GM06990 (cell line): ENCODE measurements at places on chromosomes 13 and 19.

GRCh38 chr13:42041011-42041683 lies 7.3 kb upstream of the DGKH start:
- DNase-seq = peak; percentile 77

DNA sequence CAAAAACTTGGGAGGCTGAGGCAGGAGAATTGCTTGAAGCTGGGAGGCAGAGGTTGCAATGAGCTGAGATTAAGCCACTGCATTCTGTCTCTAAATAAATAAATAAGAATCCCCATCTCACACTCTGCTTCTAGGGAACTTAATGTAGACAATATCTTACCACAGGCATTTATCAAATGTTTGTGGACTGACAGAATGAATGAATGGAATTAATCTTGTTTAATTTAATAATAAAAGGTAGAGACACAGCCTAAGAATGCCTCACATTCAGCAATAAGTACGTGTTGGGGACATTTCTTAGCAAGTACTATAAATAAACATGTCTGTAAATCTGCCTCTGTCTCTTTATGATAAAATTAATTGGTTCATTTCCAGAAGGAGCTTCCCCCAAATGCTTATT lies 36.2 kb upstream of the RBM26 start:
- DNase-seq = no peak

DNA sequence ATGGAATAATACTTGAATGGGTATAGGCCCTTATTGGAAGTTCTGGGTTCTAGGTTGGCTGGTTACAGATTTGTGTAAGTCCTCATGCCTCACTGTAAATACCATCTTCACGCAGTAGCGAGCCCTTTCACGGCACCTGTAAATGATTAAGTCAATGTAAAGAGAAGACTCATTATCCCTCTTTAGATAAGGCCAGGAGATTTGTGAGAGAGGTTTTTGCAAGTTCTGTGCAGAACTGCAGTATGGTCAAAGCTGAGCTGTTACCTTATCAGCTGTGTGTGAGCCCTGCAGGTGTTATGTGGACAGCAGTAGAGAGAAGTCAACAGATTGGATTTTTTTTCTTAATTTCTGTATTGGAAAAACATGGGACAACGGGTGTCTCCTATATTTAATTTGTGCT lies 141.6 kb downstream of the SHISA2 start:
- no peak for DNase-seq

DNA sequence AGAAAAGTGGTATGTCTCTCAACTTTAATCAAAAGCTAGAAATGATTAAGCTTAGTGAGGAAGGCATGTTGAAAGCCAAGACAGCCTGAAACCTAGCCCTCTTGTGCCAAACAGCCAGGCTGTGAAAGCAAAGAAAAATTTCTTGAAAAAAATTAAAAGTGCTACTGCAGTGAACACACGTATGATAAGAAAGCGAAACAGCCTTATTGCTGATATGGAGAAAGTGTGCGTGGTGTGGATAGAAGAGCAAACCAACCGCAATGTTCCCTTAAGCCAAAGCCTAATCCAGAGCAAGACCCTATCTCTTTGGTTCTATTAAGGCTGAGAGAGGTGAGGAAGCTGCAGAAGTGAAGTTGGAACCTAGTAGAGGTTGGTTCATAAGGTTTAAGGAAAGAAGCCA lies 96.4 kb downstream of the ZDHHC20 start:
- DNase-seq = no peak

DNA sequence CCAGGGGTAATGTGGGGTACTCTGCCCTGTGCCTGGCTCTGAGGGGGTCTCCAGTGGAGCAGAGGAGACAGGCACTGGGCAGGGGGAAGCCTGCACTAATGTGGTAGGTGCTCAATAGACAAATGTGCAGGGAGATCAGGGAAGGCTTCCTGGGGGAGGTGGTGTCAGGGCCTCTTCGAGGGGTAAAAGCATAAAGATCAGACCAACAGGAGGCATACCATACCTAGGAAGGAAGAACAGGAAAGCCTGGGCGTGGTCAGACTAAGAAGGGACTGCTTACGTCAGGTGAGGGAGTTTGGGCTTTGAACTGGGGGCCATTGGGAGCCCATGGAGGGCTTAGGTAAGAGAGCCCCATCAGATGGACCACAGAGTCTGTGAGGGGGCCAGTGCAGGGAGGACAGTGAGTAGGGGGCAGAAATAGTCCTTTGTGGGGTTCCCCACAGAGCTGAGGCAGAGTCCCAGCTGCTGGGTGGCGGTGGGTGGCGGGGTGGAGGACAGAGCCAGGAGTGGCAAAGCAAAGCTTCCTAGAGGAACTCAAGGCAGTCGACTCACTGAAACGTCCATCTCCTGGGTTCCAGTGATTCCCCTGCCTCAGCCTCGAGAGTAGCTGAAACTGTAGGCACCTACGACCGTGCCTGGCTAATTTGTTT lies 8.8 kb downstream of the PRR36 start:
- no peak for DNase-seq

GRCh38 chr19:18433015-18433691 lies 4.8 kb downstream of the ISYNA1 start:
- peak; percentile 75 for DNase-seq

DNA sequence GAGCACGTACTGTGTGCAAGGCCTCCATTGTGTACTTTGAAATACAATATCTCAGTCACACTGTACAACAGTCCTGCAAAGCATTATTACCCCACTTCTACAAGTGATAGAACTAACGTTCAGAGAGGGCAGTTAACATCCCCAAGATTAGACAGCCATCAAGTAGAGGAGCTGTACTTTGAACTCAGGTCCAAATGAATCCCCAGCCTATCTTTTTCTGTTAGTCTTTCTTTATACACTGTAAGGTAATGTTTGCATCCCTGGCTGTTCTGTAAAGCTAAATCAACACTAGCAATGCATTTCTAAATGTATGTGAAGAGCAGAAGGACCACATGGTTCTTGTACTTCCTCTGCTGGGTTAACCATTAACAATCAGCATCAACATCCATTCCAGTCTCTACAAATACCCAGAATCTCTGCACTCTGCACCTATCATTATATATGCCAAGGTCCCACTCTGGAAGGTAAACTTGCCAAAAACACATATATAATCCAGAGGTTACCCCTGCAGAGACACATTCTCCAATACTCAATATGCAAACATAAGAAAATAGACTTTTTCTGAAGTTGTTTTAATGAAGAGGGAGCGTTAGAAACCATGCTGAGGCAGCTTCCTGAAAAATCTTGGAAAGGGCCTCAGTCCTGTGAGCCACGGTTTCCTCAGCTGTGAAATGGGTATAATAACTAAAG lies 182.3 kb downstream of the MZT1 start:
- no peak for DNase-seq

DNA sequence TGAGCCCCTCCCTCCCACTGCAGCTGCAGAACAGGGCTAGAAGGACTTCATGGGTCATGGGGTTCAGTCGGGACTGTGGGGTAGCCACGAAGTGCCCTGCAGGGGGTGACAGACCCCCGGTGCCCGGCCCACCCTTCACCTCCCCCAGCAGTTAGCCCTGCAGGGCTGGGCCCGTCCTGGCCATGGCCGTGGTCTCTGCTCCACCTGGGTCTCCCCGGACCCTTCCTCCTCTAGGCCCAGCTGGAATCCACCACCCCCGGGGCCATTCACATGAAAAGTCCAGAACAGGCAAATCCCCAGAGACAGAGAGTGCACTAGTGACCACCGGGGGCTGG lies 17.3 kb downstream of the MKNK2 start:
- no peak for DNase-seq

- DNase-seq = no peak
Observed at GRCh38 chr19:43152214-43152613, 34.1 kb downstream of the PSG5 start.

- no peak for DNase-seq
Observed at GRCh38 chr19:7512400-7512851, 3.5 kb upstream of the ZNF358 start.

GRCh38 chr13:110600261-110600819 lies 15.0 kb upstream of the NAXD start:
- DNase-seq = no peak

DNA sequence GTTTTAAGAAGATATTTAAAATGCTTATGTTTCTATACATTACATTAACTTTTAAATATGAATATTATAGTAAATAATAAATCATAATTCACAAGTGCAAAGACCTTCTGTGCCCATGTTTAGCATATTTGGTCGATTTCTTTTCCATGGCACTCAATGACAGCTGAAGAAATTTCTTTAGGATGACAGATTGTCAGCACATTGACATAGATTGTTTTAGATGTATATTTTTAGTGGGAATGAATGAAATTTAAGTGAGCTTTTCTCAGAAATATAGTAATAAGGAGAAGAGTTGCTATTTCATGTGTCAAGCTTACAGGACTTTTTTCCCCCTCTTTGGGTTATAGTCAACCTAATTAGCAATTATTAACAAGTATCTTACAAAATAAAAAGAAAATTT lies 256.5 kb downstream of the SHISA2 start:
- DNase-seq = no peak

- peak; percentile 13 for DNase-seq
Observed at GRCh38 chr19:3617463-3617862, 9.1 kb downstream of the CACTIN start.

- no peak for DNase-seq
Observed at GRCh38 chr13:112867301-112867711, 101.7 kb upstream of the MCF2L start.

- DNase-seq = no peak
Observed at GRCh38 chr13:46334035-46334822, 52.8 kb downstream of the RUBCNL start.

GRCh38 chr13:41658057-41658661 lies 200.8 kb downstream of the RGCC start:
- no peak for DNase-seq

DNA sequence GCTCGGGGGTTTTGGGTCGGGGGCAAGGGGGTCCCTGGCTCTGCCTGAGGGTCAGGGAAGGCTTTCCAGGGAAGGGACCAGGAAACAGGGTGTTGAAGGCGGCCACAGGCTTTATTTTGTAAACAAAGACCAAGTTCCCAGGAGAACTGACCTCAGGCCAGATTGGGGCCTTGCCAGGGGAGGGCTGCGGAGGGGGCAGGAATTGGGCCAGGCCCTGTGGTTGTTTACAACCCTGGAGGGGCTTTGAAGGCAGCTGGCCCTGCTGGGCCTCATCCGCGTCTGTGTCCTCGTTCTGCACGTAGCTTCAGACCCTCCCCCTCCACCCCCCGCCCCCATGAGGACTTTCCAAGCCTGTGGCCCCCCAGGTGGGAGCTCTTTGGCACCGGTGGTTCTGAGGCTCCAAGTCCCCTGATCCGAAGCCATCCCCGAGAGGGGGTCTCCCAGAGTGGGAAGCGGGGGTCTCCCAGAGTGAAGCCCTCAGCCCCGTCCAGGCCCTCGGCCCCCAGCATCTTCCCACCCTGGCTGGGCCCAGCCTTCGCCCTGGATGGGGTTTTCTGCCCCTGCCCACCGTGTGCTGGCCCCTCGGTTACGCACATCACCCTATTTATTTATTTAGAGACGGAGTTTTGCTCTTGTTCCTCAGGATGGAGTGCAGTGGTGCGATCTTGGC lies 13.5 kb upstream of the BSG start:
- DNase-seq = no peak

DNA sequence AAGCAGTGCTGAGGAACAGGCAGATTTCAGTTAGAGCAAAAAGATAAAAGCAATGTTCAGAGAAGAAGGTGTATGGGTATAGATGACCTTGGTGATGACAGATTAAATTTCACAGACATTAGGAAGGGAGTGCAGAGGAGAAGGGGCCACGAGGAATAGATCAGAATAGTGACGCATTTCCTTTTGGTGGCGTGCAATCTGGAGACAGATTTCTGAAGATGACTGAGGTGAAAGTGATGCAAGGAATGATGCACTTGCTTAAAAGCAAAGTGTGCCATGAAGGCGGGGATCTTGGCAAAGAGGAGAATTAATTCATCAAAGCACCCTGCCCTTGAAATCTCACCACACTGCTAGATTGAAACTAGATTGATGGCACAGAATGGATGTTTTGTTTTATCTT lies 202.4 kb downstream of the ITGBL1 start:
- DNase-seq = no peak

DNA sequence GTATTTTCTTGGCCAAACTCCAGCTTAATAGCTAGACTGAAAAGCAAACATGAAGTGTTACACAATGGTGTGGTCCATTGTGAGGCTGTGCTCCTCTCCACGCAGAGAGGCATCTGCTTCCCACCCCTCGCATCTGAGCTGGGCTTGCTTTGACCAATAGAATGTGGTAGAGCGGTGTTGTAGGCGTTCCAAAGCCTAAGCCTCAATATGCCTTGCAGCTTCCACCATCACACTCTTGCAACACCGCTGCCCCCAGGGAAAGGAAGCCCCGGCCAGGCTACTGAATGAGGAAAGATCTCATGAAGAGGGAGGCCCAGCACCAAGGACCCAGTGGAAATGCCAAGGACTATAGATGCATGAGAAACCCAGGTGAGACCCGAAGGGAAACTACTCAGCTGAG lies 9.4 kb downstream of the FLT1 start:
- no peak for DNase-seq

DNA sequence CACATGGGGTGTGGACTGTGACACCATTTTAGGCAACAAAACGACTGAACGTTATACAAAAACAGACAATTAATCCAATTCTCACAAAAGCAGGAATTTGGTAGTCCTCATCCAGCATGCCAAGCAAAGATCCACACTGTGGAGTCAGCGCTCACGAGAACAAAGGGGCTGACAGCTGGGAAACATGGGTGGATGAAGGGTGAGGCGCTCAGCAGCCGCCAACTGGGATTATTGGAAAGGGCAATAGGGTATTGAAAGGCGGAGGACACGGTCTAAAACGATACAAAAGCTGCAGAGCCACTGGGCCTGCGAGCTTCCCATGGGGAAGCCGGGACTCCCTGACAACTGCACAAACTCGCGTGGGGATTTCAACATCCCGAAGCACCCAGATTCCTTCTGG lies 4.7 kb upstream of the ZNF813 start:
- no peak for DNase-seq

DNA sequence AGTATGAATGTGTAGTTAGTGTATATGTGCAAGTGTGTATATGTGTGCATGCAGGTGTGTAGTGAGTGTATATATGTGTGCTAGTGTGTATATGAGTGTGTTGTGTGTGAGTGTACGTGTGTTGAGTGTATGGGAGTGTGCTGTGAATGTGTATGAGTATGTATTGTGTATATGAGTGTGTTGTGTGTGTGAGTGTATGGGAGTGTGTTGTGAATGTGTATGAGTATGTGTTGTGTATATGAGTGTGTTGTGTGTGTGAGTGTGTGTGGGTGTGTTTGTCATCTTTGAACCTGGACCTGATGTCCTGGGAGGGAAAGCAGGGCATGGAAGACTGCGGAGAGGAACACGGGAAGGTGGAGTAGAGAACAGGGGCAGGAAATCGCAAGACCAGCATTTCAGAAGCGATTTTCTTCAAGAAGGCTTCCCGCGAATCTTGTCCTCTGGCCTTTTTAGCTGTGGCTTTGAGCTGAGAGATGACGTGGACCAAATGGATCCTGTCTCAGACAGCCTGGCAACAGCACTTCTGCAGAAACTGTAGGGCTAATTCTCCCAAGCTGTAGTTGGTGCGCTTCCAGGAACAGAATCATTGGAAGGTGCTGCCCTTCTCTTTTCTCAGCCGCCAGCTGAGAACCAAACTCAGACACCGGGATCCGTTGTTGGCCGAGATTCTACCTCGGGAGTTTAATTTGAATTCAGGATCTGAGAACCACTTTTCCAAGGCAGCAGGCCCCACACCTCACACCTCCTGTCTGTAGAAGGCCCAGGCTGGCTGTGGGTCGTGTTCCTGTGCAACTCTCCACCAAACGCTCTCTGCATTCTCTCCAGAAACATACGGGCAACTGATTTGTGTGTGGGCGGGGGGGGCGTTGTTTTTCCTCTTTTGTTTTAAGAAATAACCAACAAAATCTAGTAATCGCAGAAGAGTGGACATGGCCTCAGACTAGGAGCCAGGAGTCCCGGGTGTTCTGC lies 94.7 kb upstream of the RAP2A start:
- no peak for DNase-seq

- no peak for DNase-seq
Observed at GRCh38 chr13:93262729-93263345, 36.2 kb downstream of the GPC6 start.

GRCh38 chr19:33343859-33344572 lies 29.5 kb upstream of the CEBPG start:
- no peak for DNase-seq
